ENCODE measurements at places on chromosomes 2 and 18. TPM values are rescaled to one million over a fixed set of nuclear protein-coding genes. Genes with fewer than 3 reads are reported as not detected.

FAM237A gene
- 0.60 TPM for total RNA-seq

RNF125 gene
- total RNA-seq = 2.4 TPM

KLF7 gene
- total RNA-seq = 18.2 TPM

REEP1 gene
- total RNA-seq = 34.4 TPM

MEP1B gene
- total RNA-seq = not detected

ITM2C gene
- 55.9 TPM for total RNA-seq

XIRP2 gene
- 26.5 TPM for total RNA-seq

OSR1 gene
- 8.6 TPM for total RNA-seq

POTEC gene
- not detected for total RNA-seq

NEMP2 gene
- total RNA-seq = 5.4 TPM

C1QL2 gene
- not detected for total RNA-seq

DUSP19 gene
- 7.5 TPM for total RNA-seq

MOCOS gene
- total RNA-seq = 0.57 TPM

B3GNT7 gene
- total RNA-seq = 7.3 TPM

EFR3B gene
- 4.8 TPM for total RNA-seq

FBXO41 gene
- 3.5 TPM for total RNA-seq

STPG4 gene
- 0.29 TPM for total RNA-seq

CCDC150 gene
- total RNA-seq = 1.6 TPM

HRH4 gene
- not detected for total RNA-seq

UPP2 gene
- not detected for total RNA-seq

KLHL30 gene
- 28.9 TPM for total RNA-seq

GALM gene
- total RNA-seq = 11.4 TPM

TTC27 gene
- total RNA-seq = 10.3 TPM

NBEAL1 gene
- total RNA-seq = 17.7 TPM

PSME4 gene
- total RNA-seq = 88.0 TPM

SMYD1 gene
- total RNA-seq = 188 TPM

RAB27B gene
- 0.08 TPM for total RNA-seq

Data from right cardiac atrium (tissue), 5 donors.